ENCODE measurements at places on chromosomes 6 and 20.

GRCh38 chr6:84284428-84285049, 57.1 kb upstream of the CEP162 start:
- DNase-seq: no peak

DNA sequence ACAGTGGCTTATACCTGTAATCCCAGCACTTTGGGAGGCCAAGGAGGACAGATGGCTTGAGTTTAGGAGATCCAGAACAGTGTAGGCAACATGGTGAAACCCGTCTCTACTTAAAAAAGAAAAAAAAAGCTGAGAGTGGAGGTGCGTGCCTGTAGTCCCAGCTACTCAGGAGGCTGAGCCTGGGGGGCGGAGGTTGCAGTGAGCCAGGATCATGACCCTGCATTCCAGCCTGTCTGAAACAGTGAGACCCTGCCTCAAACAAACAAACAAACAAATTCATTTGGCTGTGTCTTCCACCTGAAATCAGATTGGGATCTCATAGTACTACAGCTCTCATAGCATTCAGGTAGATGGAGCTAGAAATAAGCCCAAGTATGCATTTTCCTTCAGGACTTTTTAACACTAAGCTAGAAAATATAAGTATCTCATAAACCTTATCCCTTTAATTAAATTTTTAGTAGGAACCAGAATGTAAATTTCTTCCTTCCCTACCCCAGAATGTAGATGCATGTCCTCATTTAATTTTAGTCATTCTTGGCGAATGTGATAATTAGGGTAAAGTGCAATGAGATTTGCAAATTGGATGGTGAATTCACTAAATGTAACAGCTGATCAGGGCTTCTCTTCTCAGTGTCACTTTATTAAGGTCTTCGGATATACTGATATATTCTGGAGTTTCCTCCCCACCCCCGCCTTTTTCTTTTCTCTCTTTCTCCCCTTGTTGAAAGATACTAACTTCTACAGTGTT, 190.4 kb downstream of the CDKAL1 start:
- DNase-seq: no peak

DNA sequence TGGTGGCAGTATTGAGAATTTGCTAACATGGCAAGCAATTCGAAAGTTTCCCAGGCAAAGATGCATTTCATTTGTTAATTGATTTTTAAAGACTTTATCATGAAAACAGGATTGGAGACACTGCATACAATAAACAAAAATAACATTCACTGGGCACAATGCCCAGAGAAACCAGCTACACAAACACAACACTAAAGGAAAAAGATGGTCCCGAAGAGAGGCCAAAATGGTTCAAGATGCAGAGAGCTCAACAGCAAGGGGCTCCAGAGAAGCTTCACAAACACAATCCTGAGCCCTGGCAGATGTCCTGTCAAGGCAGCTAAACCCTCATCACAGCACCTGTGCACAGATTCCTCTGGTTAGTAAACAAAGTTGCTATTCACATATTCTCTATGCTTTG, 79.3 kb downstream of the INSM1 start:
- no peak for DNase-seq

DNA sequence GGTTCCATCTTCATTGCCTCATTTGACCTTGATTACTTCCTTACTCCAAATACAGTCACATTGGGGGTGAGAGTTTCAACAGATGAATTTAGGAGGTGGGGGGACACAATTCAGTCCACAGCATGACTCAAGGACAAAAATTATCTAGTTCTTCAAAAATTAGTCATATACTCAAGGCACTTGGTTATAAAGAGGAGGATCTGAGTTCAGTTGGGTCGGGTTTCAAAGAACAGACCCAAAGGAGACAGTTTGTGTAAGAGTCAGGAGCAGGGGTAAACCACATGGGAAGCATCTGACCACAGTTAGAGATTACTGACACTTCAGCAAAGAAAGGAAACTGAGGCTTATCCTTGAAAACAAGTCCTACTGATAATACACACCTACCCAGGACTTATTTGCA, 138.0 kb downstream of the TBC1D7 start:
- peak; percentile 2 for DNase-seq

- no peak for DNase-seq
Measured at GRCh38 chr6:167794161-167795157, 32.3 kb upstream of the AFDN start.

- DNase-seq: no peak
Measured at GRCh38 chr6:11922901-11923300, 89.2 kb upstream of the HIVEP1 start.

DNA sequence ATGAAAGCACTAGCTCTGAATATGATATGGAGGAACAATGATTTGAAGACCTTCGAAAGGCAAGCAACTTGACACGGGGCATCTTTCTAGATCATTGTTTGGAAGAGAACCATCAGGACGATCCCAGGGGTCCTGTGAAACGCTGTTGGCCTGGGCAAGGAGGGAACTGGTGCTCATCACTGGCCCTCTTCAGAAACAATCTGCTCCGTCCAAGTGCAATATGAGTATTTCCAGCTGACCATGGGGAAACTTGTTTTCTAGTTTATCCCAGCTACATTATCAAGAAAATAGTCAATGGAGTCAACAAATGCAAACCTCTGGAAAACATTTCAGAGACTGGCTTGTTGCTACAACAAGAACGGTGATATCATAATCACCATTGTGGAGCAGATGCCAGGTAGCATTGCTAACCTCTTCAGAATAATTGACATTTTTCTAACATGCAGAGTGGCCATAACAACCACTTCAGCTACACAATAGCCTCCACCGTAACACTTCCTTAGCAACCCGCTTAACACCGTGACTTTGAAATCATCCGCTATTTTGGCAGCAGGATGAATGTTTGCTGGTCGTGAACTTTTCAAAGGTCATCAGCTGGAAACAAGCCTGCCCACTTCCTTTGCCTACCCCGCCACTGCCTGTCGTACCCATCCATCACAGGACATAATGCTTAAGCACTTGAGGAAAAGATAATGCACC, 112.0 kb upstream of the PDE10A start:
- no peak for DNase-seq

GRCh38 chr6:22447249-22448196, 121.8 kb upstream of the HDGFL1 start:
- no peak for DNase-seq

DNA sequence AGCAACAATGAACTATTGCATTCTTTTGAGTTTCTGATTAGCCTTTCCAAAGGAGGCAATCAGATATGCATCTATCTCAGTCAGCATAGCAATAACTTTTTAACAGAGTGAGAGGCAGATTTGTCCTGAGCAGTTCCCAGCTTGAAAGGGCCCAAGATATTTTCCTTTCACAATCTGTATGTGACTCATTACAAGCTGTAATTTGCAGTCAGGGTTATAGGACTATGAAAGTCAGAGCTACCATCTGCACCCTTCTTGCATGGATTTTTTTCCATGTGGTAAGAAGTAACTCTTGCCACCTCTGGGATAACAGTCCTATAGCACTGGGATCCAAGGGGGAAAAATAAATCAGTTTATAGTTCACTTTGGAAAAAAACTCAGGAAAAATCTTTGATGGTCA, 318.2 kb upstream of the RGS17 start:
- no peak for DNase-seq

DNA sequence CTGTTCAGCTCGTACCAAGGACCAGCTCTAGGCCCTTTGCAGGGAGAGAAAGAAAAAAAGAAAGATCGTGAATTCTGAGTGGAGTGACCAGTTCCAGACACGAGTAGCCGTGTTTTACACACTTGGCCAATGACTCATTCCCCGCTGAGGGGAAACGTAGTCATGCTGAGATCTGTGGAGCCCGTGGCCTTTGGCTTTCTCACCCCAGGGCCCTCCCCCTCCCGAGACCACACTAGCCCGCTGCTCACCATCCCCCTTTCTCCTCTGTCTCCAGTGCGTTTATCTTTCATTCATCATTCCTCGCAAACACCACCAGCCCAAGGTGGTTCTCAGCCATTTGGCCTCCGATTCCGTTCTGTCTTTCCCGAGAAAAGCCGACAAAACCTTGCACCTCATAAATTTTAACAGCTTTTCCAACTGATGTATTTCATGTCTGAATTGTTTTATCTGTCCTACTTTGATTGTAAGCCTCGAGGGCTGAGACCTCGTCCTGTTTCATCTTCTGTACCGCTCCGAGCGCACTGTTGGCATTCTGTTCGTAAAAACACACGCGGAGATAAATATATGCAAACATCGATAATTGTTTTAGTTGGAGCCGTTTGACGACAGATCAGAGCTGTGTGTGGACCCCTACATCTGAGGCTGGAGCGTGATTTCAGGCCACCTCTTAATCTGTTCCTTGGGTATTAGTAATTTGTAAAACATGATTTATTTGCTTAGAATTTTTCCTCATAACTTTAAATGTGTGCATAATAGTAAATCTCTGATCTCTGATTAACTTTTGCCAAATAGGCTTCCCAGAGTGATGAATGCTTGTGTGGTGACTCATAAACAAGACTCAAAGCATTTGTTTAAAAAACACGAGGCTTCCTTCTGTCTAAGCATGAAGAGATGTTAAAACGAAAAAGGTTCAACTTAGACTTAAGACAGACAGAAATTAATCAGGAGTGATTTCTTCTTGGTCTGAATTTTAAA, 336.6 kb downstream of the CDH4 start:
- DNase-seq: peak; percentile 79

GRCh38 chr20:39280875-39281274, 318.7 kb downstream of the DHX35 start:
- no peak for DNase-seq

DNA sequence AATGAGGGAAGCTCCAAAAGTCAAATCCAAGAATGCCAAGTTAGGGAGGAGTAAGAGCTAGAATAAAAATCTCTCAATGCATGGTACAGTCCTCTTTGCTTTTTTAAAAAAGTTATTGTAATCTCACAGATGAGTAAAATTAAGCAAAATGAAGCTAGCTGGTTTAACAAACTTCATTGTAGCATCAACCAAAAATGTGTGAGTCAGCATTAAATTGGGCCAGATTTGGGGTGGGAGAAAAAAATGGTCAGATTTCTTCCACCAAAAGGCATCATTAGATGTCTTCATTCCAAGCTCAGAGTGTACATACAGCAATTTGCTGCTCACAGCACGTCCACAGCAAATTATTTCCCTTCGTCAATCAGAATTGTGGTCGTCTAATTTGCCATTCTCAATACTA, 441.5 kb upstream of the FLRT3 start:
- no peak for DNase-seq
